Fibroblast of pulmonary artery (primary cell): ENCODE measurements at places on chromosomes 4 and X.

DNA sequence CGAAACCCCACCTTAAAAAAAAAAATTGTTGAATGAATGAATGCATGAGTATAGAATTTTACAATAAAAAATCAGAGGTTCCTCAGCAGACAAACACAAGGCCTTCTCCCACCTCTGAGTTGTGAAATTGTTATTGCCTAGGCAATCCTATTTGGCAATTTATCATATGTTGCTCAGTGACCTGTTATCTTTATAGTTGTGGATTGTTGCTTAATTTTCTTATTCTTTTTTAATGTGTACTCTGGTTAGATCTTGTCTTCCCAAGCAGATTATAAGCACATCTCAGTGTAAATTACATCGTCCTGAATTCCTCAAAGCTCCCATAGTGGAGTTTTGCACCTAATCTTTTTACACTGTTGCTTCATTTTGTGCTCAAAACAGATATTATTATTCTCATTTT is 71.9 kb downstream of the RBM47 start:
- DNase-seq, result peak; percentile 48

DNA sequence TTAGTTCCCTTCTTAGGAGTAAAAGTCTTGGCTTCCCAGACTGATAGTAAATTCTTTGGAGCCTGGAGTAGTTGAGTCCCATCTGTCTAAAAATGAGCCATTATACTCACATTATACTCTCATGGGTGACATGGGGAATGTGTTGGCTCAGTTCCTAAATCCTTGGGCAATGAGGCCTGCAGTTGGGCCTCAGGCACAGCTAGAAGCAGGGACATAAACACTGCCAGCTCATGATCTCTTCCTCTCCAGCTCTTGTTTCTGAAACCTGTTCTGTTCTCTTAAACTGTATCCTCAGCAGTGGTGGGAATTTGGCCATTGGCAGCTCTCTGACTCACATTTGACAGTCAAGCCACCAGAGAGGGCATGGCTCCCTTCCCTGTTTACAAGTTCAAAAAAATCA is 212.5 kb downstream of the SPATA18 start:
- no peak for DNase-seq

DNA sequence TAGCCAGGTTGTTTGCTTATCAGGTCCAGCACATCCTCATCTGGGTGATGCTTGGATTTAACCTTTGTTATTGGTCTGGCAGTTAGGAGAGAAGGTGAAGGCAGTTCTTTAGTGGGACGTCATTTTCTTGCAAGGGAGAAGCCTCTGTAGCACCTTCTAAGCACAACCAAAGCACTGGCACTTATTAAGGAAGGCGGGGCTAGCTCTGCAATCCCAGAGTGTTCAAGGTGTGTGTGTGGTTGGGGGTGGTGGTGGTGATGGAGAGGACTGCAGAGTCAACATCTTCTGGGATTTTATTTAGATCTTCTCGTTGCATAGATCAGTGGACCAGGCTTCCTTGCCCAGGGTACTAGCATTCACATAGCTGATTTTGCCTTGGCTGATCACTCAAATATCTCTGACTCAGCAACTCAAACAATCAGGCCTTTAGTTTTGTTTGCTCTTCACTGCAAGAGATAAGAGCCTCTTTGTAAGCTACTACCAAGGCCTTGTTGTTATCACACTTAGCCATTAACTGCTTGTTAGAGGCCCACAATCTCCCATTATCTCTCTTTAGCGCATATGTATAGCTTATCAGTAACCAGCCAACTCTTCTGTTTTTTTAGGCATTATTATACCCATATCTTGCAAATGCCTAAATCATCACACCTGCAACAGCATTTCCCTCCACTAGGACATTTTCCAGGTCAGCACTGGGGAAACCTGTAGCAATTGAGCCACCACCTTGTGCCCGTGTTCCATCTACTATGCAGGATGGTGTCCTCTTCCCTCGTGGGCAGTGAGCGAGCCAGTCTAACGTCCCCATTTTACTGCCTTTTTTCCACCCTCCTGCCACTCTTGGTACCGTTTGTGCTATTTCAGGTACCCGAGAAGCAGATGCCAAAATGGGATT is 36.5 kb upstream of the LINC00632 start:
- DNase-seq, result no peak

DNA sequence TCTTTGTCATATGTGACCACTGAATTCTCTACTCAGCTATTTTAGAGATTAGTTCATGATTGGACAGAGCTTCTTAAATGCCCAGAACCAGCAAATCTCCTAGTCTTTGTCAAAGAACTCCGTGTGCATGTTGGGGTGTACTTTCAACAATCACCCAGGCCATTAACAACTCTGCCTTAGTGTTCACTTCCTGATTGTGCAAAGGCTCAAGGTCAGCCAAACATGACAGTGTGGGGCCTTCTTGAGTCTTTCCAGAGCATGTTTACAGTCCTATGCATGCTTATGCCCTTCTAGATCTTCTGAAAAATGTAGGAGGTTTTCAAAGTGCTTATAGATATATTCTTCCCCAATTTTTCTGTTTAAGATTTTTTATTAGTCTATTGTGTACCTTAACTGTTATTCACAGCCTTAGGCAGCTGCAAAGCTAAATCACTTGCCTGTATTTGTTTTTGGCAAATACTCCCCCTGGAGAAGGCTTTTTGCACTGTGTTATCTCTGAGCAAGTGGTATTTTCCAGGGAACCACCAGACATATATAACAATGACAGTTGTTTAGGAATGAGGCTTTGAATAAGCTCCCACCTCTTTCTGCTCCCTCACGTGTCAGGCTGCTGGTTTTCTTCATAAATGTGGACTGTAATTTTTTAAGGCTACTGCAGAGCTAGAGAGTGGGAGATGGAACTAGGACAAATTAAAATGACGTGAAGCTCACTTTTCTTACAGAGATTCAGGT is 24.0 kb upstream of the DRP2 start:
- peak; percentile 25 for DNase-seq

DNA sequence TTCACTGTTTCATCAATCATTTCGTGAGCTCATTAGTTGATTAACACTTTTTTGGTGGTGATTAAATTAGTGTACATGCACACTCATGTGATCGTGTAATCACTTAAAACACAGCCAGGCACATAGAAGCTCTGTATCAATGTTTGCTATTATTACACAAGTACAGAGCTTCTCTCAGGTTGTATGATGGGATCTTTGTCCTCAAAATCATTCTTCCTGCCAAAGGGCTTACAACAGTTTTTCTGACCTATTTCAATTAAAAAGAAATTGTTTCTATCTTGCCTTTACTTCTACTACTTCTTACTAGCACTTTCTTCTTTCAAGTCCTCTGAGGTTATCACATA is 145.1 kb downstream of the AMELX start:
- no peak for DNase-seq

- DNase-seq, result no peak
Observed at GRCh38 chrX:120406638-120407037, 44.7 kb downstream of the ATP1B4 start.

DNA sequence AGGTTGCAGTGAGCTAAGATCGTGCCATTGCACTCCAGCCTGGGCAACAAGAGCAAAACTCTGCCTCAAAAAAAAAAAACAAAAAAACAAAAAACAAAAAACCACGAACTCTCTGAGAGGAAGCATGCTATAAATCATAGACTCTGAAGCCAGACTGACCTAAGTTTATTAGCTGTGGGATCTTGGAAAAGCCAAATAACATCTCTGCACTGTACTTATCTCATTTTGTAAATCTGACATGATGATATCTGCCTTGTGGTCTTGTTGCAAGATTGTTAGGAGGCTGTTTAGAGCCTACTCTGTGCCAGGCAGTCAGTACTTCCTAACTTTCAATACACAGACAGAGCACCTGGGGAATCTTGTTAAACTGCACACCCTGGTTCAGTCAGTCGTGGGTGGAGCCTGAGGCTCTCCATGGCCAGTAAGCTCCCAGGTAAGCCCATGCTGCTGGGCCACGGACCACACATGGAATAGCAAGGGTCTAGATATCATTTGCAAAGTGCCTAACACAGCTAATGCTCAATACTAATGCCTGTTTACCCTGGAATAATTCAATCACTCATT is 107.6 kb upstream of the SMIM10 start:
- no peak for DNase-seq

- peak; percentile 19 for DNase-seq
Observed at GRCh38 chrX:31603411-31604120, 531.7 kb upstream of the FTHL17 start.

DNA sequence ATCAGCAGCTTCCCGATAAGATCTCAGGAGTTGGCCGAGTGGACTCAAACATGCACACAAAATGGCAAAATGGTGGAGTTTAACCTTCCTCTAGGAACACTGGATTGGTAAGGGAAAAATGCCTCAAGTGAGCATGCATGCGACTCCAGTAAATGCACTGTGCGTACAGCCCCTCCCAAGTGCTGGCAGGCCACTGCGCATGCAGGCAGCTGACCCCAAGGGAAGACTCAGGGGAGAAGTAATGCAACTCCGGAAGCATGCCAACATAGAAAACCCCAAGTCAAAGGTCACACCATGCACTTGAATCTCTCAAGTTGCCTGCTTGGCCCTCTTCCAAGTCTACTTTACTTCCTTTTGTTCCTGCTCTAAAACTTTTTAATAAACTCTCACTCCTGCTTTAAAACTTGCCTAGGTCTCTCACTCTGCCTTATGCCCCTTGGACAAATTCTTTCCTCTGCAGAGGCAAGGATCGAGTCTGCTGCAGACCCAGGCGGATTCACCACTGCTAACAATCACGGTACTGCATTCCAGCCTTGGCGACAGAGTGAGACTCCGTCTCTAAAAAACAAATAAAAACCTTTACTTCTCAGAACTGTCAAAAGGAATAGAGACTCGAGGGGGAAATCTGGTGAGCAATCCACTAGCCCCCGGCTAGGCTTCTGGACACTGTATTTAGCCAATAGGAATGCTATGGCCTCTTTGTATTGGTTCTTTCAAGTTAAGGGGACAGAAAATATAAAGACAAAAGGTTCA is 33.5 kb downstream of the NYX start:
- no peak for DNase-seq
